Body of pancreas (tissue), 4 donors: ENCODE measurements at places on chromosomes 1 and 21.

- DNase-seq, result peak; percentile 77
These were observed 134.8 kb downstream of the SETD4 start for GRCh38 chr21:35925497-35925896.

DNA sequence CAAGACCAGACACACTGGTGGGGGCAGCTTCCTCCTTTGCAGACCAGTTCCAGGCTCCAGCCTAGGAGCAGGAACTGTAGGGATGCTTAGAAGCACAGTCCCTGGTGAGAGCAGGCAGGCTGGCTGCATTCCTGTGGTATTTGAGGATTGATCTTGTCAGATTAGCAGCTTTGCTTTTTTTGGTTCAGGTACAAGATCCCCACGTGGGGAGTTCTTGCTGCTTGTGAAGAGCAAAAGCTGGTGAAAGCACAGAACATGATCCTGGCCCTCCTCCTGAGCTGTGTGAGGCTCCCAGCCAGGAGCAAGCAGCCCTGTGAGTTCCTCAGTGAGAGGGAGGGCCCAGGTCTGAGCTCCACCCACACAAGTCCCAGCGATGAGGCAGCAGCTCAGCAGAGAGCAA lies 75.3 kb upstream of the ARTN start:
- no peak for DNase-seq

- DNase-seq, result no peak
These were observed 1.5 kb upstream of the DNAJB4 start for GRCh38 chr1:78003070-78003746.

GRCh38 chr1:12629511-12629956 lies 11.5 kb upstream of the DHRS3 start:
- DNase-seq, result no peak

DNA sequence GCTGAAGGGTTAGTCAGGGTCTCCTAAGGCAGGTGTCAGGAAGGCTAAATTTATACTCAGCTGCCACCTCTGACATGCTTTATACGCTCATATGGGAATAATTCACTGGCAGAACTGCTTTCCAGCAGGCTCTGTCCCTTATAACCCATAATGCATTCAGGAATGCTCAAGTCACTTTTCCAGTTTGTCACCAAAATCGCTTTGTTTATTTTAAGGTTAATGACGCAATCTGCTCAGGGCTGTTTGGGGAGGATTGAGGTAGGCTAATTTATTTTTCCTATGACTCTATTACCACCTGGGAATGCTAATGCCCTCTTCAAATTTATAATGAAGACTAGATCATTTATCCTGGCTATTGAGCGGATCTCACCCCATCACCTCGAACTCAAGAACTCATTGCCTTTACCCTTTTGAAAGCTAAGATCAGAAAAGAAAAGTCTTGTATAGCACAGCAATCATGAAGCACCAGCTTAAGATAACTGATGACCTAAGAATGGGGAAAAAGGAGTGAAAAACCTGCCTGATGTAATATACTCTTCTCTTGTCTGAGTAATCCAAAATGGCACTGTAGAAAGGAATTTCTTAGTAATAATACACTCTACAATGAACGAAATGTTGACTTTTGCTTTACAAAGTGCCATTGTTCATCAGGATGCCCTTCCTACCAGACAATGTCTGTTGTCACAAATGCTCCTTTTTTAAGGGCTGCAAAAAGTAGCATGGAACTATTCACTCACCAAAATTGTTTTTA lies 97.9 kb upstream of the EXO1 start:
- no peak for DNase-seq

DNA sequence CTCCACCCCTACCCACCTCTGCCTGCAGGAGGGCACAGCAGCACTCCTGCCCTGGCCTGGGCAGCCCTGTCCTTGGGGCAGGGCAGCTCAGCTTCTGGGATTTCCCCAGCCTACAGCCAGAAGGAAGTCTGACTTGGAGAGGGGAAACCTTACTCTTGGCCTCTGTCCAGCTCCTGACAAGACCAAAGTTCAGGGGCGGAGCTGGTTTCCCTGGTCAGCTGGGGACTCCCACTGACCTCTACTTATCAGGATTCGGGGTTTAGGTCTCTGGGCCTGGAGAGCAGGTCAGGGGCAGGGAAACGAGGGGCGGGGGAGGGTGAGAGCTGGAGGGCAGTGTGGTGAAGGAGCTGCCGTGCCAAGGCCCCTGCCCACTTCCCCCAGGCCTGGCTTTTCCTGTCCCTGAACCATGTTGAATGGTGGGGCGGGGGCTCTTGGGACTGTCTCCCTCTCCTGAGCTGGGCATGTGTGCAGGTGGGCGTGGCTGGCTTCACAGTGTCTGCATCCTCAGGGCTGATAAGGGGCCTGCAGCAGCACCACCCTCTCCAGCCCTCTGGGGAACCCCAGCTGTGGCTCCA lies 16.8 kb upstream of the ETV3 start:
- peak; percentile 60 for DNase-seq

- no peak for DNase-seq
These were observed 50.4 kb upstream of the STUM start for GRCh38 chr1:226497991-226498639.

DNA sequence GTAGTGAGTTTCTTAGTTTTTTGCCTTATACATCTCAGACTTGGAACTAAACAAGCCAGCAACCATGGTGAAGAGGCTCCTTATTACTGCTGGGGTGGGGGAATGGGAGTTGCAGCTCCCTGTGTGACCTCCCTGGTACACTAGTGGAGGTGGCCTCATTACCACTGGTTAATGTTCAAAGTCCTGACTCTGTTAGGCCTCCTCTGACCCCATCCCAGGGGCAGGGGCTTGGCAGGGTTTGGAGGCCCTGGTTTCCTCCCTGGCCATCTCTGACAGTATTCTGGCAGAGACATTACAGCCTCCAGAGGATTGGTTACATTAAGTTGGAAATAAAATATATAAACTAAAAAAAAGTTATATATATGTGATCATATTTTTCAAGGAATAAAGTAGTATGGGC lies 45.2 kb downstream of the CLIC4 start:
- no peak for DNase-seq

DNA sequence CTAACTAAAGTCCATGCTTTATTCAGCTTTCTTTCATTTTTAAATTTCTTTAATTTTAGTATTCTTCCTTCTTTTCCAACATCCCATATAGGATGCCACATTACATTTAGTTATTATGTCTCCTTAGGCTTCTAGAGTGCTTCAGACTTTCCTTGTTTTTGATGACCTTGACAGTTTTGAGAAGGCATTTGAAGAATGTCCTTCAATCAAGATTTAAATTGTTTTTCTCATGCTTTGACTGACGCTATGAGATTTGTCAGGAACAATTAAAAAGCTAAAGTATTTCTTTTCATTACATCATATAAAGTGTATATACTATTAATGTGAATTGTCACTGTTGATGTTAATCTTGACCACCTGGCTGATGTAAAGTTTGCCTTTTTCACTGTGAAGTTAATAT lies 173.7 kb upstream of the LYPLAL1 start:
- no peak for DNase-seq

DNA sequence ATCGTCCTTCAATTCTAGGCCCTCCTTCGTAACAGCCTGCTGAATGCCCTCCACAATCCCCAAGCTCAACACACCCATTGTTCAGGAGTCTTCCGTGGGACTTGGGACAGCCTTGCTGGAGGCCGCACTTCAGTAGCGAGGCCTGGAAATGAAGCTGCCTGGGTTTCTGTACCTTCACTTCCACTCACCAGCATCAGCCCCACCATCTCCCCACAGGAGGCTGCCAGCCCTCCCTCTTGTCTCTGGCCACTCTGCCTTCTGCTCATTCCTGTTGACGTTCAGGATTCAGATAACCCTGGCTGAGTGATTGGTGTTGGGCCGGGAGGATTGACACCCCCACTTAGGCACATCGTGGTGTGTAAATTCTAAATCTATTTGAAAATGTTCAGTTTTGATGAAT lies 23.4 kb upstream of the CSF1 start:
- no peak for DNase-seq

- DNase-seq, result no peak
These were observed 122.4 kb downstream of the UBE2U start for GRCh38 chr1:64325856-64326255.

GRCh38 chr1:117654493-117655219 lies 48.8 kb downstream of the TENT5C start:
- DNase-seq, result no peak

- peak; percentile 78 for DNase-seq
These were observed 119.2 kb upstream of the IPO9 start for GRCh38 chr1:201709564-201710295.

GRCh38 chr1:43368646-43369020 lies 822 bp upstream of the ELOVL1 start:
- DNase-seq, result no peak

DNA sequence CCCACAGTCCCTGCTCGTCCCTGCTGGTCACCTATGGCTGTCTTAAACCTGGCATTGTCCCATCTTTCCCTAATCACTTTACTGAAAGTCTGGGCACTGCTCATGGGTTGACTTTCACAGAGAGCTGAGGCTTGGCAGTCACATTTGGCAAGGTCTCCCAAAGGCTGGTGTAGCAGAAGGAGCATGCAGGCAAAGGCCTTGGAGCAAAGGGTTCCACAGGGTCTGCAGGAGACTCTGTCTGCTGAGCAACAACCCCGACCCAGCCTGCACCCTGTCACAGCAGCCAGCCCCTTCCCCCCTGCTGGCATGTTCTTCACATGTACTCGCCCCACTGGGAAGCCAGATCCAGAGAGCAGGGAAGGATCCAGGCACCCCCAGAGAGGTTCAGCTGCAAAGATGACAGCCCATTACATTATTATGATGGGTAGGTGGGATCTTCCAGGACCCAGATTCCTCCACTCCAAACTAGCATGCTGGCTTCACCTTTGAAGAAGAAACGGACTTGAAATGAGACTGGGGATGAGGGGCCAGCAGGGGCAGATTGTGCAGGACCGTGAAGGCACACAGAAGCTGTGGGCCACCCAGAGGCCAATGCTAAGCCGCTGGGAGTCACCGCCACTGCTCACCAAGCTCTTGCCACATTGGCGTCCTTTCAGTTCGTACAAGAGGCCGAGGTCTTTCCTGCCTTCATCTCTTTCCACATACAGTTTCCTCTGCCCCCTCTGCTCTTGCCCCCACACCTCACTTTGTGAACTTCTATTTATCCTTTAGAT lies 14.2 kb upstream of the TMEM125 start:
- no peak for DNase-seq

DNA sequence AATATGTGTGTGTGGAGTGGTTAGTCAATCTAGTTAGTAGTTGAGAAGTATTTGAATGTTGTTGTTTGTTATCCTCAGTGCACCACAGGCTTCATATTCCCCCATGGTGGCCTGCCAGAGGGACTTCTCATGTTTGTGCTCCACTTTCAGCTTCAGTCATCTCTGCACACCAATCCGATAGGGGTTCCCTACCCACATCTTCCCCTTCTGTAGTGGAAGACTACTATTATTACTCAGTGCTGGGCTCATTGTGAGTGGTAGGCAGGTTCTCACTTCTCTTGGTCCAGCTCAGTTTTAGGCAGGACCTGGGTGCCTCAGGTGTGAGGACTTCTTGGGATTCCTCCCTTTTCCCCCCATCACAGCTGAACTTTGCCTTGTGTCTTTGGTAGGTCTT lies 14.2 kb downstream of the MT1HL1 start:
- no peak for DNase-seq

GRCh38 chr1:53114090-53114489 lies 28.3 kb downstream of the SLC1A7 start:
- no peak for DNase-seq

DNA sequence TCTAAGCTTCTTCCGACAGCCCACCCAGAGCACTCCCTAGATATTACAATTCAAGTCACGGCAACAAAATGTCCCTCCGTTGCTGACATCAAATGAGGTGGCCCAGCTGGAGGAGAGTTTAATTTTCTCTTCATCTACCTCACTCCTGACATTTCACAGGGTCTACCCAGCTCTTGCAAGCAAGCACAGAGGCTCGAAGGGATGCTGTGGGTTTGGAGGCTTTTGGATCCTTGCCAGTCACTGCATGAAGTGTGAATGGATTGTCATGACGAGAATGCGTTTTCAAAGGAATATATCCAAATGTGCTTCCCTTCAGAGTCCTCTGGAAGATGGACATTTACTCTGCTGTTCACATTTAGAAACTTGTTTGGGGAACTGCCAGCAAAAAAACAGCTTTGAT lies 33.5 kb downstream of the CAPN8 start:
- no peak for DNase-seq

DNA sequence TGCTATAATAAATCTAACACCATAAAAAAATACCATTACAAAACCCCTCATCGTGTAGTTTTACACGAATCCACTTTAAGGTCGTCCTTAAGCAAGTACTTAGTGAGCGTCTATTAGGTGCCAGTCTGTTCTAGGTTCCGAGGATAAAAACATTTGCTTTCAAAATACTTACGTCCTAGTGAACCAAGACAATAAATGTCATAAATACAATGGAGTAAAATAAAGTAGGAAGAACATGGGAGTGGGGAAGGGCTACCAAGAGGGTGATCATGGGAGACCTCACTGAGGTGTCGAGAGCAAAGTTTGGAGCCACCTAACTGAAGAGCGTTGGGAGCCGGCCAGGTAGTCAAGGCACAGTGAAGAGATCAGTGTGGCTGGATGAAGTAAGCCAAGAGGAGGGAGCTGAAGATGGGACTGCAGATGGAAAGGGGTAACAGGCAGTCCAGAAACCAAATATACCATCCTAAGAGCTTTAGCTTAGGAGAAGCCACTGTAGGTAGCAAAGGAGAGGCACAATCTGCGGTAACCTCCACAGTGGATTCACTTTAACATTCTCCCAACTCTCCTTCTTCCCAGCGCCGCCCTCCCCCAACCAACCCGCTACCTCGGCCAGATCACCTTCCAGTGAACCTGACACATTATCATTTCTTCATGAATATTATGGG lies 684 bp downstream of the LTN1 start:
- DNase-seq, result no peak

DNA sequence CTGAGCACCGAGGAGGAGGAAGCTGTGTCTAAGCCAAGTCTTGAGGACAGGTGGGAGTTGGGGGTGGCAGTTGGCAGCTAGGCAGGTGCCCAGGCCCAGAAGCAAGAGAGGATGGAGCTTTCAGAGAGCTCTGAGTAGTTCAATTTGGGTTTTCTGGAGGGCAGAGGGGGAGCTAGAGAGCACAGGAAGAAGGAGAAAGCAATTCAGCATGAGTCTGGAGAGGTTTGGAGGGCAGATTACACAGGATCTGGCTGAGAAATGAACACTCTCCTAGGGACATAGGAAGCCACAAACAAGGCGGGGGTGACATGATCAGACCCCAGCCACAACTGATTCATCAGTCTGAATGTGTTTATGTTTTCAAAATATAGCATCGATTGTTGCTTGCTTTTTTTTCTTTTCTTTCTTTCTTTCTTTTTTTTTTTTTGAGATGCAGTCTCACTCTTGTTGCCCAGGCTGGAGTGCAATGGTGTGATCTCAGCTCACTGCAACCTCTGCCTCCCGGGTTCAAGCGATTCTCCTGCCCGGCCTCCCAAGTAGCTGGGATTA lies 23.8 kb downstream of the PTPRF start:
- DNase-seq, result no peak

DNA sequence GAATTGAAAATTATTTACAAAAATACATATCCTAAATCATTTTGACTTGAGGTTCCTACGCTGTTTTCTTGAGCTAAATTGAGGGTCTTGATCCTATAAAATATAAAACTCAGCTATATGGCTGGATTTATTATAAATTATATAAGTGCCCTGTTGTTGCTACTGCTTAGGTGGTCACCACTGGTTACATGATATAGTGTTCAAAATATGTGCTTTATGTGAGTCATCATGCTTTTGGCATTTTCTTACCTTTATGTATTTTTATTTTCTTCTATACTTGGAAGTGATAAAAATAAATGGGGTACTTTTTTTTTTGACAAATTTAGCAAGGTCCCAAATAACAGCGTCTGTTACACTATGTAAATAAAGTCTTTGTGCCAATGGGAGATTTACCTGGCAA lies 31.1 kb upstream of the PTPRC start:
- no peak for DNase-seq
